ENCODE measurements at places on chromosomes 7 and 10.

GRCh38 chr7:153475239-153475638 lies 577.0 kb upstream of the DPP6 start:
- no peak for DNase-seq

DNA sequence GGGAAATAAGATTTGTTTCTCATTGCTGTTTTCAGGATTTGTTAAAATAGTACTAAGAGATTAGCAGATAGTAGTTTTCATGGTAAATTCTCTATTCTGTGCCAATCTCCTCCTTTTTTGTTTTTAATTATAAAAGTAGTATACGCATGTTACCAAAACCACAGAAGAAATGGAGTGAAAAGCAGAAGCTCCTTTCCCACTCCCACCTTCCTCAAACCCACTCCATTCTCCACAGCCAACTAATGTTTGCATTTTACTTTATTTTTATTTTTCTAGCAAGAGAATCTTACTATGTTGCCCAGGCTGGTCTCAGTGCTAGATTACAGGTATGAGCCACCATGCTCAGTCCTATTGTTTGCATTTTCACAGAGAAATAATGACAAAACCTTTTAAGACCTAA lies 4.5 kb upstream of the LRMDA start:
- DNase-seq = no peak

- DNase-seq = no peak
These were observed 256.3 kb downstream of the OTUD1 start for GRCh38 chr10:23694921-23695824.

DNA sequence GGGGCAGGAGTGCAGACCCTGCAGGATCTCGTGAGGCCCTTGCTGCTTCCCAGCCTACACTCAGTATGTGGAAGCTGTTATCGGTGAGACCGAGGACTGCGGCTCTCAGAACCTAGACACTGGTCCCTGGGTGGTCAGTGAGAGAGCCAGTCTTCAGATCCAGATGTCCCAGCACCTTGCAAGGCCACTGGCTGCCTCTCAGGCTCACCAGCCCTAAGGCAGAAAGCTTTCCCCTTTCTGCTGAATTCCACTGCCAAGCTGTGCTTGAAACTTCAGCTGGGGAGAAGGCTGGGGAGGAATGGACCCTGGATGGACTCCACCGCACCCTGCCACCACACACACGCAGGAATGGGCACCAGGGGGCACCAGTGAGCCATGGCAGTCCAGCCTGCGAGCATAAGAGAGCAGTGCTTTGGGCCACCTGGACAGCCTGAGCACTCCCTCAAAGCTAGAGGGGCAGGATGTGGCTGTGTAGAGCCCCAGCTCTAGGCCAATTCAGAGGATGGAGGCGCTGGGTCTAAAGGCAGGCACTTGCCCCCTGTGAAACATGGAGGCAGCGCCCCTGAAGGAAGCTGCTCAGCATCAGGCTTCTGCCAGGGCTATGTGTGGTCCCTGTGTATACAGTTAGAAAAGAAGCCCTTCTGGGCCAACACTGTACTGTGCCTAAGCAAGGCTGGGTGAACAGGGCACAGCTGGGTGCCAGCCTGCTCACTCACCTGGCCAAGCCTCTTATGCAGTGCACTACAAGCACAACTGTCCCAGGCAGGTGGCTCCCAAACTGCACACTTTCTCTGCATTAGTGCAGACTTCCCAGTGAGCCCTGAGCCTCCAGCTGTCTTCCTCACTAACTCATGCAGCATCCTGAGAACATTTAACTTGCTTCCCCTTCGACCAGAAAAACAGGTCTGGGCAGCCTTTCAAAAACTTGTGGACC lies 21.6 kb downstream of the TMEM72 start:
- peak; percentile 66 for DNase-seq

DNA sequence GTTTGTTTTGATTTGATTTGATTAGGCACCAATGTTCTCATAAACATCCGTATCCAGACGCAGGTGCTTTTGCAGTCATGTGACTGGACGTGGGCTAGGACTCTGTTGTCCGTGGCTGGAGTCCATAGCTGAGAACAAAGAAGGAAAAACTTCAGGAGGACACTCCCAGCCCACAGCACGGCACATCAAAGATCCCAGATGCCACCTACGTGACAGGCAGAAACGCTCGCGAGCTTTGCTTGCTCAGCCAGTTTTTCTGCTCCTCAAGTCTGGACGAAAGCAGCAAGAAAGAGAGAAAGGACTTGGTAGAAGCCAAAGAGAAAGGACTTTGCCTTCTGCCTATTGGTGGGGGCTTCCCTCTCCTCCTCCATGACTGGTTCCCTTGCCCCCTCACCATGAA lies 6.9 kb upstream of the ZKSCAN1 start:
- no peak for DNase-seq

GRCh38 chr10:43667761-43668386 lies 19.2 kb upstream of the ZNF32 start:
- no peak for DNase-seq

Data from hypothalamus (tissue), 51 donors.